ENCODE measurements at places on chromosomes 5 and 9. TPM values are rescaled to one million over a fixed set of nuclear protein-coding genes. Genes with fewer than 3 reads are reported as not detected.

DNA sequence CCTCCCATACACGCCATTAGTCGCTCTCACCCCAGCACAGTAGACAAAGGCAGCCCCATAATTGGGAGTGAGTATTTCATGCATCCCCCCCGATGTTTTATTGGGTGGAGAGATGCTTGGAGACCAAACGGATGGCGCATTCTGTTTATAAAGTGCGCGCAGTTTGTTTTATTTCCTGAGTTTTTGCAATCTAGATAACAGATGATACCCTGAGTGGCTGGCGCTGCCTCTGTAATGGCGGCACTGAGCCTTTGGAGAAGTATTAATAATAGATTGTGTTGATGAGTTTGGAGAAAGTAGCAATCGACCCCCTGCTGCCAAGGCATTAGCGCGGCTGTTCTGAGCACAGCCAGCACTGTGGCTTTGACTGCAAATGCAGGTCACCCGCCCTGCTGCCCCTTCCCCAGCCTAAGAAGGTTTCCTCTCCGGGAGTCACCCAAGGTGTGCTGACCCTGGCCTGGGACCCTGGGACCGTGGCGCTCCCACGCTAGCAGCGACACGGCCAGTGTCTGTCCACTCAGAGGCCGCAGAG, 74.3 kb downstream of the LMX1B start:
- no peak for DNase-seq

GRCh38 chr5:35159370-35159742, 70.9 kb downstream of the PRLR start:
- no peak for DNase-seq

- no peak for DNase-seq
Observed at GRCh38 chr9:28086881-28087280, 513.6 kb upstream of the C9orf72 start.

GRCh38 chr5:55517804-55518203, 17.0 kb downstream of the PLPP1 start:
- no peak for DNase-seq

Gene FGD3
- total RNA-seq, result 12.0 TPM

DNA sequence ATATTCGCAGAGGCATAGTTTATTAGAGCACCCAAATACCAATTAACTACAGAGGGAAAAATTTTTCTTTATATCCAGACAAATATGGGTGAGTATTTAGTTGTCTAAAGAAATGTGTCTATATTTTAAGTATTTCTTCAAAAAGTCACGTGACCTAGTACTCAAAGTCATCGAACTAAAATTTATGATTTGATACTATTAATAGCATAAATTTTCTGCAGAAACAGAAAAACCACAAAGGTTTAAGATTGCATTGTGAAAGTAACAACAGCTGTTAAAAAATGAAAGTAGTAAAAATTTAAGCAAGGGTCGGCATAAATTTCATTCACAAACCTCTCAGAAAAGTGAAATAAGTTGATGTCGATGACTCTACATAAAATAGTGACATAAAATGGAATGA, 323.9 kb upstream of the RORB start:
- no peak for DNase-seq

Gene SLC1A1
- total RNA-seq, result 3.8 TPM

Gene TMEM174
- not detected for total RNA-seq

- DNase-seq, result no peak
Observed at GRCh38 chr5:53368966-53369605, 111.3 kb upstream of the FST start.

DNA sequence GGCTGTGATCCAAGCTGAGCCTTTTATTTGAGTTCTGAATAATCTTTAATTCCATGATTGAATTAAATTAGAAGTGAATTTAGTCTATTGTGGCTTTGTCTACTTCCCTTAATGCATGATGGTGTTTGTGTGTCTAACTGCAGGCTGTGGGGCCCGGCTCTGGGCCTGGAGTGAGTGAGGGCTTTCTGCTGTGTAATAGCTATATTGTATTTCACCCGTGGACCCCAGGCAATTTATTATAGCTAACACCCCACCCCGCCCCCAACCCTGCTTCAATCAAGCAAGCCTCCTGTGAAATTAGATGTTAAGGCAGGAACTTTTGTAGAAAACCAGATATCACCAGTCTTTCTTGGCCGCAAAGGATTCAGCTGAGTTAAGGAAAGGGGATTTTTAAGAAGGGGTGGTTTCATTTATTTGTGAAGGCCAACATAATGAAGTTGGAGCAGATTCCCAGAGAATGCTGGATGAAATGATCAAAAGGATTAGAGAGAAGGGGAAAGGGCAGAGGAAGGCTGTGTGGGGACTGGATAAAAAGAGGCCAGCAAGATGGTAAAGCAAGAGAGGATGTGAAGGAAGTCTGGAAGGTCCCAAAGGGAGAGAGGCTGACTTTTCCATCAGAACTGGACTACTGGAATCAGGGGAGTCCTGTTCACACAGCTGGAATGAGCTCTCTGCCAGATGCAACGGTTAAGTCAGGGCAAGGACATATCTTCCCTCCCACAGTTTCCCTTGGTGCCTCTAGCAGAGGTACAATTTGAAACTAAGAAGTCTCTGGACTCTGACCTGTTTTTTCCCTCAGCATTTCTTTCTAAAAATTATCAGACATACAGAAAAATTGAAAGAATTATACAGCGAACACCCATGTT, 125.3 kb upstream of the SAP30L start:
- no peak for DNase-seq

Gene IL9
- total RNA-seq, result not detected

DNA sequence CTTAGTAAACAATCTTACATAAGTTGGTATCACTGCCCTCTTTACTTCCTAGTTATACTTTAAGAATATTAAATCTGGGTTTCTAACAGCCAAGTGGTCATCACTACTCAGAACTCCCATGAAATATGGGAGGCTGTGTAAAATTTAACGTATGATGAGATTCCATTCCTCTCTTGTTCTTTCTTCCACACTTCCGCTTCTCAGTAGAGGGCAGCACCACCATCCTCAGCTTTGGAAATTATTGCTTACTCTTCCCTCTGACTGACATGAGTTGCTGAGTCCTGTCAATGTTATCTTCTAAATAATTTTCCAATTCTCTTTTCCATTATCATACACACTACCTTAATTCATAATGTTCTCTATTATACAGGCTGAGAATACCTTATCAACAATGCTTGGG, 194.0 kb downstream of the RFX3 start:
- DNase-seq, result no peak

DNA sequence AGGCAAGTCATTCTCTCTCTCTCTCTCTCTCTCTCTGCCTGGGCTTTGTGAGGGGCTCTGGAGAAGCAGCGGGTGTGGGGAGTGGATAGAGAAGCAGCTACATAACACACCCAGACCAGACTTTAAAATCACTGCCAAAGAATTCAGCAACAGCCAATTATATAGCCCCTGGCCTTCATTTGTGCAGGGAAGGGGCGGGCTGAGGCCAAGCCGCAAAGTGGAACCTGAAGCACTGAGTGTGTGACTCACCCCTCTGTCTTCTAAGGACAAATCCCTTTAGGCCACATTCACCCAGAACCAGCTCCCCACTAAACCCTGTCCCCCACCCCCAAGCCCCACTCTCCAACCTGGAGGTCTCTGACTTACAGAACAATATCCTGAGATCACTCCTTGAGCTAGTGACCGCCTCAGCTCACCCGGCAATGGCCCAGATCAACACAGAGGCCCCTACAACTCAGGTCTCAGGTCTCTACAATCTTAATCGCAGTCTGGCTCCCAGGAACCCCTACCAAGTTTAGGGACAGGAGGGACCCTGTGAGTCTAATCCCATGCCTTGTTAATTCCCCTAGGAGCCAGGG, 6.0 kb downstream of the B4GALT1 start:
- DNase-seq, result no peak

DNA sequence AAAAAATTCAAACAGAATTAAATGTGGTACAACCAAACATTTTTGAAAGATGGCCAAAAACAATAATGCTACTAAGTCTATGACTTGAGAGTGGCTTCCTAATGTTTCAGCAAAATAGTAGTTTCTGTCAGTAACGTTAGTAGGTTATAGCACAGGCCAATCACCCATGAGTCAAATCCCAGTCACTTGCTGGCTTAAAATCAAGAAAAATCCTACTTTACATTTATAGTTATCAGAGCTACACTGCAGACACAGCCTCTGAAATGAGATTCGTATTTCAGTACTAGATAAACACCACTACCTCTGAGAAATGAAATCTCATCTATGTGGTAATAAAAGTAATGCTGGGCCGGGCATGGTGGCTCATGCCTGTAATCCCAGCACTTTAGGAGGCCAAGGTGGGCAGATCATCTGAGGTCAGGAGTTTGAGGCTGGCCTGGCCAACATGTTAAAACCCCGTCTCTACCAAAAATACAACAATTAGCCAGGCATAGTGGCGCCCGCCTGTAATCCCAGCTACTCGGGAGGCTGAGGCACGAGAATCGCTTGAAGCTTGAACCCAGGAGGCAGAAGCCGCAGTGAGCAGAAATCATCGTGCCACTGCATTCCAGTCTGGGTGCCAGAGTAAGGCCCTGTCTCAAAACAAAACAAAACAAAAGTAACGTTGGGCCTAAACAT, 6.1 kb downstream of the ZDHHC21 start:
- DNase-seq, result no peak

DNA sequence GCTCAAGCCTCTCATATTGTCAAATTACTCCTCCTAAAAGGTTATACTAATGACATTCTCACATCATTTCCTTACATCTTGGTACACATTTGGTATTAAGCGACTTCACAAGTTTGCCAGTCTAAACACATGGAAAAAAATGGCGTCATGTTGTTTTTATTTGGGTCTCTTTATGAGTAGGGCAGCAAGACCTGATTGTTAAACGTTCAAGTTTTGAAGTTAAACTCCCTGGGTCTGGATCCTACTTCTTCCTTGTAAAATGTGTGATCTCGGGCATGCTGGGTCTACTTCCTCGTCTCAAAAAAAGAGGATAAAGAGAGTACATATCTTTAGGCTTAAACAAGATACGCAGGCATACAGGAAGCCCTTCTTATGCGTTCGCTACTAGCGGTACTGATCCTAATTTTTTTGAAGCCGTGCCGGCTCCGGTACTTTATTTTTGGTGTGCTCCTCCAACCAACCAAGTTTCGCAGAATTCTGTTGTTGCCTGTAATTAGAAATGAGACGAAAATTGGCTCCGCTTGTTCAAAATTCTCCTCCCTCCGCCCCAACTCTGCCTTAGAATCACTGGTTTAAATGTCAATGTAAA, 596 bp upstream of the CDC37L1 start:
- no peak for DNase-seq

DNA sequence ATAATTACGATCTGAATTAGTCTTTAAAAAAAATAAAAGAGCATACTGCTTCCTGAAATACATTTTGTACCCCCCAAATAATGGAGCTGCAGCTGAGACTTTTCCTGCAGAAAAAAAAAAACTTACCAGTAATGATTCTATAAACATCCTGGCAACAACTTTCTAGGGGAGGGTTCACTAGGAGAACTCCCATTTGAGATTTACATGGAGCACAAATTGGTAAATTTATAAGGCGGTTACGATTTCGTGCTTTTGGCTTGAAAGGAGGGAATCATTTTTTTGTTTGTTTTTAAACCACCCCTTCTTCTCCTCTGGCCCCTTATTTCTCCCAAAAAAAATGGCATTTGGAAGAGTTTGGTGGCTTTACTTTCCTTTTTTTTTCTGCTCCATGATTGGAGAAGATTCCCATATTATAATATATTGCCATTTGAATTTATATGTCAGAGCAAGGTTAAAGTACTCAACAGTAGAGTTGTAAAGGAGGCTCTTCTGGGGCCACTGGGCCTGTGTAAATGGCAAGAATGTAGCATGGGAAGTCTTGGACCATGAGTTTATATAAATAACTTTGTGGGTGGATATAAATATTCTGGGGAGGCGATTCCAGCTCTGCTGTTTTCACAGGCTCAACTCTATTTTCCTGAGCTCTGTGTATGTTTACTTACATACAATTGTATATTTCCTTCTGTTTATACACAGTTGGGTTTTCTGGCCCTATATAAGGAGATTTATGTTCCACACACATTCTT, 159.9 kb downstream of the CSNK1G3 start:
- DNase-seq, result no peak

DNA sequence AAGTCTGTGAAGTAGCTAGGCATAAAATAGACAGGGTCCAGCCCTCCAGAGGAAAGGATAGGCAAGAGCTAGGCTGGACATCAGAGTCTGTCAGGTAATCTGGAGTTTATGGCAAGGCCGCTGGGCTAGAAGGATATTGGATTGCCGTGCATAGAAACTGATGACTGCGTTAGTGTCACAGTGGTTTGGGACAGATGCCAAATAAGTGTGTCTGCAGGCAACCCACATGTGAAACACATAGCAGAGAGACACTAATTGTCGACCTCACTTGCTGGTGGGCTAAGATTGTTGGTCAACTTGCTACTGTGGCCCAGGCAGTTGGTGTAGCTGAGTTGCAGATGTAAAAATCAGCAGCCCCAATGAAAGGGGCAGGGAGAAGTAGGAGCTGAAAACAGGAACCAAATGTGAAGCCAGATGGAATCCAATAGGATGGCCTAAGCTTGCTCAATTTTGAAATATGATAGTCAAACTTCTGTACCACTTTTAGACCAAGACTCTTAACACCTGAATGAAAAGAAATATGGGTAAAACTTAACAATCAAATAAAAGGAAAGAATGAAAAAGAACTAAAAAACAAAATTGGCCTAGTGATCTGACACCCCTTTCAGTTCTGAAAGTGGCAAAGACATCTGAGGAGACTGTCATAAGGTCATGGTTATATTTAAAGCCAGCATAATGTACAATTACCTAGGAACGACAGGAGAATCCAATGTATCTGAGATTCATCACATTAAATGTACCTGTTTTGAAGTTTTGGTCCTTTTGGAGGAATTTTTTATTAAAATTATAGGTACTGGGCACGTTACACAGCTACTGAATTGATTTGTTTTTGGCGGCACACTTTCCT, 243.3 kb upstream of the ACTBL2 start:
- no peak for DNase-seq

- no peak for DNase-seq
Observed at GRCh38 chr9:35629597-35629996, 11.4 kb upstream of the CD72 start.

All from progenitor cell of endocrine pancreas (in vitro differentiated cells).